DMS79 (cell line): ENCODE measurements at places on chromosomes 16 and 17.

GRCh38 chr17:13996748-13997147, 72.6 kb upstream of the COX10 start:
- no peak for DNase-seq

DNA sequence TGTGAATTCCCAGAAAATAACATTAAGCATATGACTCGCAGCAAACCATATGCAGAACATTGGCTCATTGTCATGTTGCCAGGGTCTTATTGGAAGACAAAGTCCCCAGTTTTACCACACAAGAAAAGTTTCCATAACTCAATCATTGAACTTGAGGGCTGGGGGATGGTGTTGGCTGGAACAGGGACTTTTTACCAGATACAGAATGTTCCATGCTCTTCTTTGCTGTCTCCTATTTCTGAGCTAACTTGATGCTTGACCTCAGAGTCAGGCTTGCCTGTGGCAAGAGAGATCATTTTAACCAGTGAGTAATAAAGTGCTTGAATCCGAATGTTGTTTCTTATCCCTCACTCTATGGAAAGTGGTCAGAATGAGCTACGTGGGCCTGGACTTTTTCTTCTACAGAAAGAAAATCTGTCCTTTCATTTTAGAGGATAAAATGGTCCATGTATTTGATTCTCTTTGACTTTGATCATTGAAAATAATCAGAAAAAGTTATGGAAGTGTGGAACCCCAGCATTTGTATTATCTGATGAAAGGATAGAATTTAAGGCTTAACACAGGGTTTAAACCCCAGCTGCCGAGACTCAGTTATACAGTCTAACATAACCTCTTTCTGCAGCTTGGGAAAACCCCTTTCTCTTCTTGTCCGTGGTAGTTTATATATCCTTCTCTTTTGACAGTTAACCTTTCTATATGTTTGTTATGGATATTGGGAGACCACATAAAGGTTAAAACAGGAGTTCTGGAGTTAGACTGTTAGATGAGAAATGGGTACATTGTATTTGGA, 67.0 kb downstream of the TUBD1 start:
- DNase-seq, result no peak

- DNase-seq, result no peak
Measured at GRCh38 chr16:51146256-51146924, 4.7 kb downstream of the SALL1 start.

GRCh38 chr16:48561960-48562393, 48.0 kb downstream of the N4BP1 start:
- no peak for DNase-seq

DNA sequence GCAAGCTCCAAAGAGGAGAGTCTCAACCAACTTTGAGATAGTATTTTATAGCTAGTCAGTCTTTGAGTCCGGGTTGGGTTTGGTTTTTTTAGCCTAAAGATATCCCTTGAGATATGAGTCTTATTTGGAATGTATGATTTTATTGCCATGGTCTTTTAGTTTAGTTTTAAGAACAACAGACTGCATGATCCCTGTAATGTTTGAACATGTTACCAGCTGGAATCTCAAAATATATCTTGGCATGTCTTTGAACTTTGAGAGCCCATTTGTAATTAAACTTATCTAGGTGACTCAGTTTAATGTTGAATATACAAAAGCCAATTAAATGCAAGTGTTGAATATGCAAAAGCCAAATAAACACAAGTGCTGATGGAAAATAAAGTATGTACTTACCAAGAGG, 100.6 kb downstream of the TANGO6 start:
- no peak for DNase-seq

DNA sequence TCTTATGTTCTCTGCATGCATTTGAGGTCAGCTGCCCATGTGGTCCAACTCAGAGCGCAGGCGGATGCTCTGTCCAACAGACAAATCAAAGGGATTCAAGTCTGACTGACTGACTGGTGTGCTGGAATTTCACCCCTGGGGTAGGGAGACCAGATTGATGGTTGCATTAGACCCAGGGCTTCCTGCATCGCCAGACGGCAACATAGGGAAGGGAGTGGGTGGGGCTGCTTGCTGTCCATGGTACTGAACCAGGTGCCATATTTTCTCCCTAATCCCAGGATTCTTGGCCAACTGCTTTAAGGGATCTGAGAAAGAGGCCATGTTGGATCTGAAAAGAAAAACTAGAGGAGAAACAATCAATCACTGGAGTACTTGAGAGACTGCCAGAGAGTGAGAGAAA, 332.0 kb downstream of the XYLT1 start:
- DNase-seq, result no peak

- DNase-seq, result peak; percentile 63
Measured at GRCh38 chr17:48378708-48379392, 51.2 kb downstream of the SKAP1 start.

DNA sequence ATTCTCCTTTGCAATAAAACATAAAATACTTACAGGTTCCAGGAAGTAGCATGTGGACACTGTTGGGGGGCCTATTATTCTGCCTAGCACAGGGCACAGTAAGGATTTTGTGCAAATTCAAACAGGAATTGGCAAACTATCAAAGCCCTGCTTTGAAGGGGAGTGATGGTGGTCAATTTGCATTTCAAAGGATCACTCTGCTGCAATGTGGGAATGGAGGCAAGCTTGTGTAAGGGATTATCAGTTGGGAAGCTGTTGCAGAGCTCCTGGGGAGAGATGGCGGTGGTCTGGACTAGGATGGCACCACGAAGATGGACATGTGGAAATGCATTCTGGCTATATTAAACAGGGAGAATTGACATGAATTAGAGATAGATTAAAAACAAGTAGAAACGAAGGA, 990.7 kb upstream of the RBFOX1 start:
- no peak for DNase-seq

DNA sequence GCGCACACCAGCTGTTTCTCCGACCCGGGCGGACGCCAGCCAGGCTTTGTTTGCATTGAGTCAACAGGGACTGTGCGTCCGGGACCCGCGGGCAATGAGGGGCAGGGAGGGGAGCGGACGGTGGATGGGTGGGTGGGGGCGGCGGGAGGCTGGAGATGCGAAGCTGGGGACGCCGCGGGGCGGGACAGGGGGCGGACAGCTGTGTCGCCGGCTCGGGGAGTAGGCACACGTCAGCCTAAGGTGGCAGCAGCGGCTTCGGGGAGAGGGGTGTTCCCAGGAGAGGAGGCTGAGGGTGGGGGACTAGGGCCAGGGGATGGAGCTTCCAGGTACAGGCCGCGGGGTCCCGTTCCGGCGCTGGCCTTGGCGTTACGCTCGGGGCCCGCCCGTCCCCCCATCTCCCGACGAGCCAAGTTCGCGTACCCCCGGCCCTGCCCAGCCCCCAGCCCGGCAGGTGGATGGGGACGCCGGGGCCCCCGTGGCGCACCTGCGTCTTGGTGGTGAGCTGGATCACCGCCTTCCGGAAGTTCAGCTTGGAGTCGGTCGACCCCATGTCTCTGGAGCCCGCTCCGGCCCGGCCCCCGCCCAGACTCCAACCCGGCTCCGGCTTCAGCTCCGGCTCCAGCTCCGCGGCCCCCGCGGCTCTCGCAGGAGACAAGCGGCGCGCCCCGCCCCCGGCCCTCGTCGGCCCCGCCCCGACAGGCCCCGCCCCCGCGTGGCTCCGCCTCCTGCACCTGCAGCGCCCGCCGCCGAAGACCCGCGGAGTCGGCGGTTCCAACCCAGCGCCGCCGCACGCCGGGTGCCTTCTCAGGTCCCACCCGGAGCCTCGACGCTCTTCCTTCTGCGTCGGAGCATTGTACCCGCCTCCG, at the start of gene HID1:
Gene HID1, minus strand, starts transcription at position 653 of the 866 bp plus-strand sequence. Its CDS starts 103 bp downstream, at position 550.
- no peak for DNase-seq
